ENCODE measurements at places on chromosomes 4 and X.

DNA sequence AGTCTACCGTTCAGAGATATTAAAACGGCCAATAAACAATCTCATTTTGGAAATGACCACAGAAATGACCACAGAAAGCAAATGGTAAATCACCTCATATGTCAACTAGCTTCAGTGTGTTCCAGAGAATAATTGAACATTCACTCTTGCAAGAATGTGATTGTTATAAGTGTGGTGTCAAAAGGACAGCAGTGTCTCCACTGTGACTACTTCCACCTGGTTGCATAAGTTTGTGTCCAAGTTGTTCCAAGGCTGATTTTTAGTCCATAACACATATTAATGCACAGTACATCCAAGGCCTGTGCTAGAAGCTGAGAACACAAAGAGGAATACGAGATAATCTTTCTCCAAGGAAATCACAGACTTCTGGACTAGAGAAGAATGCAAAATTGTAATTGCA, 37.4 kb upstream of the RNF150 start:
- DNase-seq = no peak

GRCh38 chr4:61723492-61723891, 523.4 kb downstream of the ADGRL3 start:
- no peak for DNase-seq

GRCh38 chr4:1887052-1887451, 15.9 kb downstream of the NSD2 start:
- DNase-seq = no peak

GRCh38 chr4:823176-823760, 2.7 kb downstream of the CPLX1 start:
- no peak for DNase-seq

DNA sequence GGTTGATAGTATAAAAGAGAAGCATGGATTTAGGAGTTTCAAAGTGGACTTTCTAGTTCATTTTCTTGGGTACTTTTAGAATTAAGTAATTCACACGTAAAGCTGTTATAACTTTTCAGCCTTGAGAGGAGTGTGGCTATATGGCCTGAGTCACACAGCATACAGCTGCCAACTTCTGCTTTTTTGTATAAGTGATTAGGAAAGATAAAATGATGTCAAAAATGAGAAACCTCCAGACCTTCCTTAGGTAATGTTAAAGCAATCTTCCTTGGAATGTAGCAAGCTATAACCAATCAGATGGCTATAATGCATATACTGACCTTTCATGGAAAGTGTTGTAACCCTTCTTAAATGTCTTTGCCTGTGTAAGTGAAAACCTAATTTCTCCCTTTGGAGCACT, 39.2 kb downstream of the RAB40AL start:
- no peak for DNase-seq

GRCh38 chr4:161285461-161285860, 878.3 kb downstream of the FSTL5 start:
- DNase-seq = no peak

DNA sequence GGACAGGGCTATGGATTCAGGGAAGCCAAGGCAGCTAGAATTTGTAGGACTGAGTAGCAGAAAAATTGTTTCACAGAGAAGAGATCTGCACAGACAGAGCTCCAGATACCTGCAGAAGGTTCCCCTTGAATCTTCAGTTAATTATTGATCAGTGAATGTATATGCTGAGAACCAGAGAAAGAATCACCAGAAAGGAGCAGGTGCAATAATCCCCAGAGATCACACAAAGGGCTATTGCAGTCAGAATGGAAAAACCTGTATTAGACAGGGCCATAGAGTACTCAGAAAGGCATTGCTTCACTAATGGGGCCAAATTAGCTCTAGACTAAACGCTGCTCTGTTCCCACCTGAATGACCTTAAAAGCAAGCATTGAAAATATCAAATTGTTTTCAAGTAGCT, 35.5 kb upstream of the SMAD1 start:
- no peak for DNase-seq

DNA sequence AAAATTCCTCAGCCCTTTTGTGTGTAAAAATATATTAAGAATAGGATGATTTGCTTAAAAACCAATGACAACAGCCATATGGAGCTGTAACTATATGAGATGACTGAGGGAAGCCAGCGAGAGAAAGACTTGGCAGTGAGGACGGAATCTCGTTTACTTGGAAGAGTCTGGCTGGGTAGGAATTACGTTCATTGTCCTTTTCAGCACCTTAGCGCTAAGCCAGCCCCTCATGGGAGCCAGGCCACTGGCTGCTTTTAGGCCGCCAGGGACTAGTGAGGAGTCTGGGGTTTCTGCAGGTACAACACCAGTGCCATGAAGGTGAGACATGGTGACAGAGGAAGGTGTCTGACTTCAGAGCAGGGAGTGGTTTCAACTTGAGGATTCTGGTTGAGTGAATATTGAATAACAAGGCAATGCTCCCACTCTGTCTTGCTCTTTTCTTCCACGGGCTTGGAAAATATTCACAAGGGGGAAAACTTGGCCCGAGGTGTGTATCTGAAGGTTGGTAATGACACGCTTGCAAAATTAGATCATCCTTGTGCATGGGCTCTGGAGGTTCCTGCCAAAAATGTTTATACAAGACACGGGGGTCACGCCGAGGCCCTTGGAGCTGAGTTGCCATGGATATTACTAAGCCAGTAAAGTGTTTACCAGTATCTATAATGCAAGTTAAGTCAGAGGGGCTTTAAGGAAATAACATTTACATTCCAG, 17.4 kb downstream of the KLF3 start:
- no peak for DNase-seq

DNA sequence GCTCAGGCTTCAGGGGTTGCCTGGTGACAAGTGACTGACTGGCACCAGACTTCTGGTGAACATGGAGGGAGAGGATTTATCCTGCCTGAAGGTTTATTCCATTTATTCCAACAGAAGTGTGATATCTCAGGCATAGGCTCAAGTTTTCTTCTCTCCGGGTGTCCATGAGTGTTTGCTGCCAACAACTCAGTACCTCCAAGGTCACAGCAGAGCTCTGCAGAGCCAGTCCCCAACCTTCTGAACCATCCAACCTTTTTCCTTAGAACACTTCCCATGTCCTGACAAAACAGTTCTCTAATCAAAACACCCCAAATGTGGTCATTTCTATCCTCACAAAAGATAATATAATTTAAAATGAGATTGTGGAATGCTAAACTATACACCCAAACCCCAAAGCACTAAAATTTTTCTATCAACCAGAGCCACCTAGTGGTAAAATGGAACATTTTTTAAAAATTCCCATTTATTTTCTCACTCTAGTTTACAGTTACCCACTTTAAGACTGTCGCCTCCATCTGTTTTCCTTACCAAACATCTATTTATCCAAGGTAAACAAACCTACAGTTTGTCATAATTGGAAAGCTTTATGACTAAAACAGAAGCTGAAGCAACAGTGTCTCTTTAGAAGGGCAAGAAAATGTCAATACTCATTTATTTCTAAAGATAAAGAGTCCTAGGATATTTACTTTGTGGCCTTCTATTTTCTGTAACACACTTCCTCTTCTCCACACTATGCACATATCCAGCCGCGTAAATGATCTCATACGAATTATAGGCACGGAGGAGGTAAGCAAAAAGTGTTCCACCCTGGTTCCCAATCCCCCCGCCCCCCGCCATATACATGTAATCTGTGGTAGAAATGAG, 39.5 kb downstream of the TMEM154 start:
- DNase-seq = no peak

GRCh38 chrX:10017872-10018271, 50.7 kb downstream of the CLDN34 start:
- DNase-seq = no peak

DNA sequence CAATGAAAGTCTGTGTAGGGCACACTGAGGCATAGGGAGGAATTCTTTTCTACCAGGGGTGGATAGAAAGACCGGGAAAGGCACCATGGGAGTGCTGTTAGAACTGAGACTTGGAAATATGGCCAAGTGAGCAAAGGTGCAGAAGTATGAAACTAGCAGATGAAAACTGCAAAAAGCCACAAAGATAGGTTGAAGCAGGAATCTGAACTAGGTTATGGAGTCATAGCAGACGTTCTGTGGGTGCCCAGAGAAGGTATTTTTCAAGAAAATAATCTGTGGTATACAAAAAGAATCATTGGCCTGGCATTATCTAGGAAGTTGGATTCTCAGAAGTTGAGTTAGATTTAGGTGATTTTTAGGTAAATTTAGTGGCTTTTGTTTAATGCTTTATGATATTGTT, 48.5 kb downstream of the SMAD1 start:
- no peak for DNase-seq

DNA sequence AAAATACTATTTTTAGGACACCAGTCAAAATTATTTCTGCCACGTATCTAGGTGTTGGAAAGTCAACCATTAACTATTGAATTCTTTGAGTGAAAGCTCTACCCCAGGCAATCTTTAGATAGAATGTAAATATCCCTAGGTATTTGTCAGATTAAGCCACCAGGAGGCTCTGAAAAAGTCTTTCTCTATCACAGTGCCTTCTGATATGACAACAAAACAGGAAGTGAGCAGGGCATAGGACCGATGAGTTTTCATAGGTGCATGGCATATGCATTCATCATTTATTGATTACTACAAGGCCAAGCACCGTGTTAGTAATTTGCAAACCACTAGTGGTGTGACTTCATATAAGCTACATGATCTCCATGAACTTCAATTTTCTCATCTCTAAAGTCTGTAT, 333.6 kb upstream of the F9 start:
- DNase-seq = no peak

DNA sequence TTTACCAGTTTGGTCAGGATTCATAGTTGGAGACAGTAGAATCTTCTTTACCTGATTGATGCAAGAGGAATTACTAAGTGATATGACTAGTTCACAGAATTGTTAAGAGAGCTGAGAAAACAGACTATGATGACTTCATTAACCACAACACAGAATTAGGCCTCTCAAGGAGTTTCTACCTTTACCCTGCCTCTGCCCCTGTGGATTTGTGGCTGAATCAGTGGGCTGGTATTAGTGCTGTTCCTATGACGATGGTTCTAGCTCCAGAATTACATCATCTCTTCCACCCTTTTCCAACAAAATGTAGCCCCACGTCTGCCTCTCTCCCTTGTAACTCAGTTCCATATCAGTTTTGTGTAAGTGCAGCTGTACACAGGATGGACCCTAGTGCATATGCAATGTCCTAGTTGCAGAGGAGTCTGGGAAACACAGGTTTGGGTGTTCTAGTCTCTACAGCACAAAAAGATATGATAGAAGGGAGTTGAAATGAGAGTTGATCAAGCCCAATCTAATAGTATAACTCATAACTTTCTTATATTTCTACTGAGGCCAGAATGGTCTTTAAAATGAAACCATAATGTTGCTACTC, 99.3 kb downstream of the ANXA5 start:
- no peak for DNase-seq

- DNase-seq = no peak
Measured at GRCh38 chrX:39907964-39908661, 189.6 kb downstream of the BCOR start.

DNA sequence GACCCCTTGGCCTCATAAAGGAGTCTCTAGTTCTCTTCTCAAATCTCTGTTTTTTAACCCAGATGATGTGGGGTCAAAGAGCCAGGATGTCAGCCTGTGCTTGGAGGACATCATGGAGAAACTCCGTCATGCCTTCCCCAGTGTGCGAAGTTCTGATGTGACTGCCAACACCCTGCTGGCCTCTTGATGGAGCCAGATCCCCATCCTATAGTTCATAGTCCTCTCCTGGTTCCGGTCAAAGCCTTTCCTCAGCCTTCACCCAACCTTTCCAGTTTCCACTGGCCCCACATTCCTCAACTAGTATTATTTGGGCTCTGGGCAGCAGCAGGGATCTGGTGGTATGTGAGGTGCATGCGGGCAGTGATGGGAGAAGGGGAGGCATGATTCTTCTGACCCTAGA, 30.7 kb downstream of the TAF7L start:
- DNase-seq = no peak

- DNase-seq = no peak
Measured at GRCh38 chr4:24747234-24747975, 48.0 kb upstream of the SOD3 start.

- no peak for DNase-seq
Measured at GRCh38 chrX:65837875-65838549, 170.6 kb downstream of the MSN start.

DNA sequence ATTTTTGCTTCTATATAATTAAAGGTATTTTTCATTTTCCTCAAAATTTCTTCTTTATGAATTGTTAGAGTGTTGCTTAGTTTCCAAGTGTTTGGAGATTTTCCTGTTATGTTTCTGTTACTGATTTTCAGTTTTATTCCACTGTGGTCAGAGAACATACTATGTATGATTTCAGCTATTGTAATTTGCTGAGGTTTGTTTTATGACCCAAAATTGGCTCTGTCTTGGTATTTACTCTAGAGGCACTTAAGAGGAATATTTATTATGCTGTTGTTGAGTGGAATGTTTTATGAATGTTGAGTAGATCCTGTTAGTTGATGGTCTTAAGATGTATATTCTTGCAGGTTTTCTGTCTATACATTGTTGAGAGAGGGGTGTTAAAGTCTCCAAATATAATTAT, 263.5 kb downstream of the PABPC4L start:
- DNase-seq = no peak

DNA sequence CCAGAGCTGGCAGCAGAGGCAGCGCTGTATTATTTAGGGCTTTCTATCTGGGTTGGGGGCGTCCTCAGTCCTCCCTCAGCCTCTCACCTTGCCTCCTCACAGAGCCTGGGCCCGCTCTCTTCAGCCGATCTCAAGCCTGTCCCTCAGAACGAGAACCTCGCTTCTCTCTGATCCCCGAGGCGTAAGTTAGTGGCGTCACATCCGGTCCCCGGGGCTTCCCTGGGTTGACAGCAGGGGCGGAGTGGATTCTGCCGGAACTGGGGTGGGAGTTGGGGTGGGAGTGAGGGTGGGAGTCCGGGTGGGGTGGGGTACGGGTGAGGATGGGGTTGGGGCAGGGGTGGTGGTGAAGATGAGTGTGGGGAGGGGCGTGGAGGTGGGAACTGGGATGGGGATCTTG, at the start of gene MAGEA10:
Gene MAGEA10, minus strand, starts transcription at position 190 of the 397 bp plus-strand sequence. CDS start 2,957 bp downstream, outside the sequence.
- DNase-seq = no peak

DNA sequence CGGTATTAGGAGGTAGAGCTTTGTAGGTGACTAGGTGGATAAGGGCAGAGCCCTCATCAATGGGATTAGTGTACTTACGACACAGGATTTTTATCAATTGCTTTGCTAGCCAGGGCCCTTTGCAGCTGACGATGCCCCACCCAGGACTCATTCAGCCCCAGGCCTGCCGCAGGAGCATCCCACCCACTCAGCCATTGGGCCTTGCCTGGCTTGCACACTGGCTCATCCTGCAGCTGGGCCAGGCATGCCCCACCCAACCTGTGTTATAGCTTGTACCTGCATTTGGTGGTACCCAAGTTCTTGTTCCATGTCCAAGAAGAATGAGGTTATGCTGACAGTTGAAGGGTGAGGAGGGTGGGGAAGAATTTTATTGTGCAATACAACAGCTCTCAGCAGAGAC, 317.5 kb downstream of the PPARGC1A start:
- DNase-seq = no peak

DNA sequence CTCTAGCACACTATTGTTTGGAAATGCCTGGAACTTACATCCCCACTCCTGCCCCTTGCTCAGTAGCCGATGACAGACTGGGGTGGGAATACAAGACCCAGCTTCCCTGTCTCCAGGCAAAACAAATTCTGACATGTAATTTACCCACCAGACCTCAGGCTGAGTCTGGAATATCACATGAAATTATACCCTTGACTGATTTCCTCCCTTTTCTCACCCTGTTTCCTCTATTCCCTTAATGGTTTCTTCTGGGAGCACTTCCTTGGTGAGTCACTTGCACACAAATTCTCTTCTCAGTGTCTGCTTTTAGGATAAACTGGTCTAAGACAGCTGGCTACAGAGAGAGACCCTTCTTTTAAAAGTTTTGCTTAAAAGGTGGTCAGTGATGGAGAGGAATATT, 65.8 kb upstream of the DIPK2B start:
- no peak for DNase-seq

Data from stimulated activated CD4-positive, alpha-beta T cell treated with anti-CD3 and anti-CD28 coated beads, Interleukin-1b, Interleukin-23, amount 100 ng/mL, for 1 hour (primary cell).